ENCODE measurements at places on chromosomes 12 and 14.

DNA sequence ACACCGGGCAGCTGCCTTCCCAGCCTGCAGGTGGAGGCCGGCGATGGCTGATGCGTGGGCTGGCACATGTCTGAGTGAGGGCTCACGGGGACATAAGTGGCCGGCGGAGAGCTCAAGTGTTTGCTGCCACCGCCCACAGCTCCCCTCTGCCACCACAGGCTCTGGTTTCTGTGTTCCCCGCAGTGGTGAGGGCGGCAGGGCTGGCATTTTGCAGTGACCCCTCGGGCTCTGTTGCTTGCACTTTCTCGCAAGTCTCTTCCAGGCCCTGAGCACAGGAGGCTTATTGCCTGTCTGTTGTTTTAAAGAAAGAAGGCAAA lies 271.0 kb upstream of the RTL1 start:
- DNase-seq: peak; percentile 88

DNA sequence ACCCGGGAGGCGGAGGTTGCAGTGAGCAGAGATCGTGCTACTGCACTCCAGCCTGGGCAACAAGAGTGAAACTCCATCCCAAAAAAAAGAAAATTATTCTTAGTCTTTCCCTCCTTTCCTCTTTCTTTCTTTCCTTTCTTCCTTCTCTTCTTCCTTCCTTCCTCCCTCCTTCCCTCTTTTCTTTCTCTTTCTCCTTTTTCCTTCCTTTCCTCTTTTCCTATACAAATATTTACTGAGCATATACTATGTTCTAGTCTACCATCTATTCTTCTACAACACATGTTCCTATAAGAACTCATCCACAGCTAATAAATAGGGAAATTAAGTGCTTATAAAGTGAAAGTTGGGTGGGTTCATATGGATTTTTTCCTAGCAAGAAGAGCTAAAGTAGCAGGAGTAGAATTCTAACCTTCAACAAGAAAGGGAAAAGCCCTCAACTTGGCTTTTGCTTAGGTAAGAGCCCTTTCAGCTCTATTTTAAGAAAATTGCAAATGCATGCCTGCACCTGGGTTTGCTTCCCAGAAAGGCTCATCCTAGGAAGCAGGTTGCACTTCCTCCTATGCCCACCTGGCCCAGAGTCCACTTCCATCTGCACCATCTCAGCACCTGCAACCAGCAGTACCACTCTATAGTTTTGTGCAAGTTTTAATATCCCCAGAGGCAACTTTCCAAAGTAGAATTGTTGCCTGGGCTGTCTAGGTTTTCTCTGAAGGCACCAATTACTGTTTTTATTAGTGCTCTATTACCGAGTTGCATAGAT lies 122.0 kb upstream of the CCND2 start:
- no peak for DNase-seq

DNA sequence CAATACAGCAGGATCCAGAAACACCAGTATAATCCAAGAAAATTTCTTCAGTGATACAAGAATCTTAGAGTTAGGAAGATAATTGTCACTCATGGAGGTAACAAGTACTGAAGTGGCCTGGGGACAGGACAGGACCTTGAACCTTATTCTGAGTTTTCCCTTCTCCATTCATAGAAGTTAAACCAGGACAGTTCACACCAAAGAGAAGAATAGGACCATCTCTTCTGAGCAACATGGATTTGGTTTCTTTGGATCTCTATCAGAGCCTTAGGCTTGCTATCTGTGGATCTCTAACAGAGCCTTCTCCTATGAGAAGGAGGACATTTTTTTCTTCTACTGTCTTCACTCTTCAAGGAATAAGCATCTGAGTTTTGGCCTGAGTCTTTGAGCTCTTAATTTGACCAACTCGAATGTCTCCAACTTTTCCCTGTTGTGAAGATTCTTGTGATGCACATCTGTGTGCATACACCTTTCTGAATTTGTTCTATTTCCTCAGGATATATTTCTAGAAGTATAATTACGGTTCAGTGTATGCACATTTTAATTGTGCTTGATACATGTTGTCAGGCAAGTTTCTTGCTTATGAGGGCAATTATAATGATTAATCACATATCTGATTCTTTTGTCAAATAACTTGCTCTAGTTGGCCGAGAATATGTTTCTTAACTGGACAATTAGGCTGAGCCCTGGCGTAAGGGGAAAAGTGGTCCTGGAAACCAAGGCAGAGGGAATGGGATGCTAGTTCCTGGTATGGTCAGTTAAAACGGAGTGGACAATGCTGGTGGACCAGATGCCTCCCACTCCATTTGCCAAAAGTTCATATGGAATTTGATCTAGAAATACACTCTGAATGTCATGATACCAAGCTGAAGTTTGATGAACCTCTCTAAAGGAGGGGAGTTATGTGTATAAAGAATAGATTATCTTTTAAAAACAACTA lies 6.6 kb downstream of the KRT6A start:
- DNase-seq: no peak

DNA sequence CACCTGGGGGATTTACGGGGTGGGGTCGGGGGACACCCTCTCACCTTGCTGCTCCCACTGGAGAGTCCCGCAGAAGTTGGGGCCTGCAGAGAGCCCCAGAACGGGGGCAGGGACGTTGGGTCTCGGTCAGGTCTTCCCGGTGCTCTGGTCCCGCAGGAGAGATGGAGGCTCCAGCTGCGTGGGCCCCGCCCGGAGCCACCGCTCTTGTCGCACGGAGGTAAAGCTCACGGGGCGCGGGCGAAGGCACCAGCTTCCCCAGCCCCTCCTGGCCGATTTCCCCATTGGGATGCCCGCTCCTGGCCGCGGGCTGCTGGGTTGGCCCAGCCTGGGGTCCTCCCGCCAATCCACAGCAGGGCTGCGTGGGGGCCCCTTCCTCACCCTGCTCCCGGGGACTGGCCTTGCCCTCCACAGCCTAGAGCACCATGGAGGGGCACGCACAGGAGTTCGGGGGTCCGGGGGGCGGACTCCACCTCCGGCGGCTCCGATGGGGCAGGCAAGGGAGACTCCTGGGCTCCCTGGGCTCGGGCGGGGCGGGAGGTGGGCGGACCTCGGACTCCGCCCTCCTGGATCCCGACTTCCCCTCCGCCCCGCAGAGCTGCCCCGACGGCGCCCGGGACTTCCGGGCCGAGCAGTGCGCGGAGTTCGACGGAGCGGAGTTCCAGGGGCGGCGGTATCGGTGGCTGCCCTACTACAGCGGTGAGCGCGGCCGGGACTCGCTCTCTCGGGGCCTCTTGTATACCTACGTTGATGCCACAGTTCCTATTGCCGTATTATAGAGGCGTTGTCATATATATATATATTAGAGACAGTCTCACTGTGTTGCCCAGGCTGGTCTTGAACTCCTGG lies 8.4 kb downstream of the PAPLN start:
- DNase-seq: no peak

GRCh38 chr12:69274861-69275260 lies 35.5 kb downstream of the CPSF6 start:
- no peak for DNase-seq

DNA sequence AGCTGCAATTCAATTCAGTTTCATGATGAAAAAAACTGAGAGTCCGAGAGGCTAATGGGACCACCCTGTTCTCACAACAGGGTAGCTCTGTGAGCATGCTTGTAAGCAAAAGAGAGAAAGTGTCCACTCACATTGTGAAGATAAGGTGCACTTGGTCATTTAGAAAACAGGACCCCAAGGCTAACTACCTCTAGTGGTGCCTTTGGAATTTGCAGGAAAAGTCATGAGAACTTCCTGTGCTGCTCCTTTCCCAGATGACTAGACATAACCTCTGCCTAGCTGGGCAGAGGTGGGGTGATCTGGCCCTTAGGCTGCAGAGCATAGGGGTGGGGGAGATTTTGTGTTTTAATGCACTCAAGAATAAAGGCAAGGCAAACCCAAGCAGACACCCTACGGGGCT lies 118.9 kb downstream of the STAB2 start:
- DNase-seq: no peak

GRCh38 chr12:58844161-58844560 lies 76.1 kb downstream of the LRIG3 start:
- no peak for DNase-seq

- no peak for DNase-seq
Observed at GRCh38 chr12:109521831-109522230, 44.4 kb downstream of the UBE3B start.

- no peak for DNase-seq
Observed at GRCh38 chr12:110766311-110767154, 23.8 kb upstream of the PPP1CC start.

GRCh38 chr14:57987051-57987450 lies 121.2 kb upstream of the SLC35F4 start:
- no peak for DNase-seq

DNA sequence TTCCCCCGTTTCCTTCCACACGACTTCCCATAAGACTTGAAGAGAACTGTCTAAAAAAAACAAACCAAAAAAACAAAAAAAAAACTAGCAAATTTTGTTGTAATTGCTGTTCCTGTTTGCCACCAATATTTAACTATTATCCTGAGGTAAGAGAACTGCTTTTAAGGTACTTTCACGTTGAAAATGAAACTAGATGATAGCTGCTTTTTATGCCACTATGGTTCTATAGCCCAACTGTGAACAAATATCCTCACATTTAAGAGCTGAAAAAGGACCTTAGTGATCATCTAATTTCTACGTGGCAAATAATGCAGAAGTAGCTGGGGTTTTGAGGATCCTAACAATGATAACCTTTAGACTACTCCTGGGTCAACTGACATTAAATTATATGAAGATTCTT lies 98.6 kb downstream of the TAOK3 start:
- no peak for DNase-seq

- no peak for DNase-seq
Observed at GRCh38 chr14:41071351-41071750, 535.3 kb upstream of the LRFN5 start.

- peak; percentile 78 for DNase-seq
Observed at GRCh38 chr14:24368562-24369252, 723 bp downstream of the NFATC4 start.

GRCh38 chr14:23750357-23750756 lies 114.2 kb downstream of the DHRS2 start:
- no peak for DNase-seq

- DNase-seq: no peak
Observed at GRCh38 chr12:122886851-122887818, 8.8 kb downstream of the VPS37B start.

DNA sequence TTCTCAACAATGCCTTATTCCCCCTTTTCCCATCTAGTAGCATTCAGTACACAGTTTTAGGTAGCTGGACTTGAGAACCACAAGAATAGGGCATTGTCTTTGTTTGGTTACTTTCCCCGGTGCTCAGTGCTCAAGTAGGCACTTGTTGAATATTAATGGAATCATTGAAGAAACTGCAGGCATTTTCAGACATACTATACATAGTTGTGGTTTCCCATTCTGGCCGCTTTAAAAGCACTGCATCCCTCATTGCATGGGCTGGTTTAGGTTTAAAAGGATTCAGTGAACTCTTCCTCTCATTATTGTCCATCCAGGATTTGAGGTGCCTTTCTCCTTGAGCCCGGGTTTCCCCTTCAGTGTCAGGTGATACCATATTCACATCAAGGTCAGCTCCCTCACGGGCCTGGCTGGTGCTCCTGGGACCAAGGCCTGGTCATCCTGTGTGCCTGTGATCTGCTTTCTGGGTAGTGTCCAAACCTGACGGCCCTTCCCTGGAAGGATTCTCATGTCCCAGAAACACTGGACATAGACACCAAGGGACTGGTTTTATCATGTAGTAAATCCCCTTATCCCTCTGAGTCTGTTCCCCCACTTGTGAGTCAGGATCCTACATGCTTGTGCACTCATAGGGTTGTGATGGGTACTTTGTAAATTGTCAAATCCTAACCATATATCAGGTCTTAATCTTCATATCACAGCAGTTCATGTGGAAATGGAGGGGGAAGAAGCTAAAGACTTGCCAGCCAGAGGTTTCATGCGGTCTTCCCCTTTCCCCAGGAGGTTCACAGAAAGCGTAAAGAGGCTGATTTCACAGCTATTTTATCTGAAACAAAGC lies 7.4 kb downstream of the TCP11L2 start:
- no peak for DNase-seq

DNA sequence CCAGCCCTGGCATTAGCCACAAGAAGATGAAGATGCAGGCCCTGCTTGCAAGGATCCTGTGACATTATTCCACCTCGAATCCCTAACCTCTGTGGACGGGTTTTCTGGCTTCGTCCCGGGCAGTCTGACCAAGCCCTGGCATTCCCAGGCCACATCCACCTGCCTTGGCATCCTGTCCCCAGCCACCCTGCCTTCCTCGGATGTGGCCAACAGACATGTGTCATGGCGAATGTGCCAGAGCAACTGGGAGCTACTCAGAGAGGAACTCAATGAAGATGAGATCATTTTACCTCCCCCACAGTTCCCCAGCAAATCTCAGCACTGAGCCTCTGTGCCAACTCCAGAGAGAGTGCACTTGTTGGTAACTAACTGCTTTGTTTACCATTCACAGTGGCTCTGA lies 33.5 kb upstream of the KCNA5 start:
- DNase-seq: no peak

DNA sequence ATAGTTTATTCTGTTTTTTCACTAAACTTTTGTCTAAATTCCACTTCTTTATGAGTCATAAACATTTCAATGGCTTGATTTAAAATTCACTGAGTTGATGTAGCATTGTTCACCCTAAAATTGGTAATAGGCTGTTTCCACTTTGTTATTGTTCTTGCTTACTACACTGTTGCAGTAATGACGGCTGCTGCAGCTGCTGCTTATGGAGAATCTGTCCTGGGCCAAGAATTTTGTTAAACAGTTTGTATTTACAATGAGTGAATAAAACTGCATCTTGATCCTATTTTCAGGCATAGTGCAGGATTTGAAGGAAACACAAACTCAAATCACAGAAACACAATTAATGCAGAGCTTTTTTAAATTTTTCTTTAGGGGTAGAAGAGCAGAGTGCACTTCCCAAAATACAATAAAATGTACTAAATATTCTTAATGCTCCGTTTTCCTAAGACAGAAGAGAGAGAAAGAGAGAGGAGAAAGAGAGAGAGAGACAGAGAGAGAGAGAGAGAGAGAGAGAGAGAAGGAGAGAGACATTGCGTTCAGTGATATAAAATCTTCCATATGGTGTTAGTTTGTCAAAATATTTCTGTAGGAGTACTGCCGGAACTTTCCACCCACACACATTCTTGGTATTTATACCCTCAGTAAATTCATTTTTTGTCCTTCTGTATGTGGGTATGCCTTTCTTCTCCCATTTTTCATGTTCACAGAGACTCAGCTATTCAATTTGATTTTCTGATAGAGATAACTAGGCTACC lies 266.4 kb downstream of the LRFN5 start:
- no peak for DNase-seq

DNA sequence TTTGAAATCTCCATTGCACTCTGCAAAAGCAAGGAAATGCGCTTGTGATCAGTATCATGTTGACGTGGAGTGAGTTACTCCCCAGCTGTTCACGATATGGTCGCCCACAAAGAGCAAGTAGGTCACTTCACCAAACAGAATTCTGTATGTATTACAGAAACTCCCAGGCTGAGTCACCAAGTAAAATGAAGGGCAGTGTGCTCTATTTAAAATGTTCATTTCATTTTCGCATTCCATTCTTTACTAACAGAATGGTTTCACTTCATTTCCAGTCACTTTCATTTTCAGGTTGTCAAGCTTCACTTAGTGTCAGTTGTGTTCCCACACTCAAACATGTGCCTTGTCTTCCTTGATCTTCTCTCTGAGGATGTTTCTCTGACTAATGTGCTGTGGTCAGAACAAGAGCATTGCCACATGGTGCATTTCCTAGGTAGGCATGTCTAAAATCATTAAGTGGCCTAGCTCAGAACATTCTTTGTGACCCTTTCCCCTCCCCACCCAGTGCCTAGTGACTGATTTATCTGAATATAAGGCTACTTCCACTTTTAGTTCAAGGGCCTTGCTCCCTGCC lies 391.2 kb downstream of the RAD51B start:
- no peak for DNase-seq

GRCh38 chr14:91409928-91410718 lies 7.5 kb downstream of the CCDC88C start:
- DNase-seq: no peak

Data from NCI-H1092 (cell line).